ENCODE measurements at places on chromosomes 16 and 17.

- no peak for DNase-seq
These were observed 86.5 kb downstream of the MAP2K6 start for GRCh38 chr17:69500911-69501429.

DNA sequence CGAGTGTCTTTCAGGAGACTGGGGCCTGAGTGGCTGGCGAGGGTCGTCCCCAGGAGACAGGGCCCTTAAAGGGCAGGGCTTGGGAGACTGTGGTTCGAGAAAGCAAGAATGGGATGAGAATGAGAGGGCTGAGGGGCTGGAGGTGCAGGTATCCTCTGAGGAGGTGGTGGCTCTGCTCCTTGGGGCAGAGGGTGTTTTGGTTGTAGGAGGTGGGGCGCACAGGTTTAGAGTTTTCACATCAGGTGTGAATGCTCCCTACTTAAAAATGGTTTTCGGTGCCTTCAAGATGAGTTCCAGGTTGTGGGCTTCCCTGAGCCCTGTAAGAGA lies 430 bp downstream of the BCAS3 start:
- no peak for DNase-seq

DNA sequence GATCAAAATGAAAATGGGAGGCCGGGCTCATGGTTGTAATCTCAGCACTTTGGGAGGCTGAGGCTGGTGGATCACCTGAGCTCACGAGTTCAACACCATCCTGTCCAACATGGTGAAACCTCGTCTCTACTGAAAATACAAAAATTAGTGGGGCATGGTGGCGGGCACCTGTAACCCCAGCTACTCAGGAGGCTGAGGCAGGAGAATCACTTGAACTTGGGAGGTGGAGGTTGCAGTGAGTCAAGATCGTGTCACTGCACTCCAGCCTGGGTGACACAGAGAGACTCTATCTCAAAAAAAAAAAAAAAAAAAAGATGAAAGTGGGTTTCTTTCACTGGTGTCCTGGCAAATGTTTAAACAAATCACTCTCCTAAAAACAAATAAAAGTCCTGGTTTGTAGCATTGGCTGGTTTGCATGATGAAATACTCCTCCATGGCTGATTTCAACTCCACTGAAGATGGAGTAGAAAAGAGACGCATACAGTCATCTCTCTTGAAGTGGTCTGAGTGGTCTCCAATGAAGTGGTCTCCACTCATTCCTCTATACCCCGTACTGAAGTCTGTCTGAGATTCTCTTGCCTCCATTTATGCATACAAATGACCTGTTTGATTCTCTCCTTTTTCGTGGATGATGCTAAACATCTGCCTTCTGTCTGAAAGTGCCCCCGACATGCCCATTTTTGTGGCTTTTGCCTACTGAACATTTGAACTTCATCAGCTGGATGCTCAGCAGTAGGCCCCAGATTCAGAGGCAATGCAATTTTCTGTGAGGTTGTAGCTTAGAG lies 153.0 kb upstream of the FAM20A start:
- DNase-seq = no peak

GRCh38 chr16:85341972-85342695 lies 229.9 kb upstream of the CIBAR2 start:
- DNase-seq = no peak

- DNase-seq = no peak
These were observed 25.1 kb upstream of the MMP2 start for GRCh38 chr16:55453909-55454308.

DNA sequence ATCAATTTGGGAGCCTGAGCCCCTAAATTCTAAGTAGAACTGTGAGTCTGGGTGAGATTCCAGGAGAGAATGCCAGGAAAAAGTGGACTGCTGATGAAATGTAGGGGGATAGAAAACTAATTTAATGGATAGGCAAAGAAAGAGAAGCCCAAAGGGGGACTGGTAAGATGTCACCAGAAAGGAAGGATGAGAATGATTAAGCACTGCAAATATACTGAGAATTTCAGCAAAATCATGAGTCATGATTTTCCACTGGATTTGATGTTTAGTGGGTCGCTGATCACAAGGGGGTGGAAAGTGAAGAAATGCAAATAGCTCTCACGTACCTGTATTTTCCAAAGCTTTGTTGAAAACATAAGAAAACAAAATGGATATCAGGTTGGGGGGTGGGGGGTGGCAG lies 201.8 kb downstream of the SLC39A11 start:
- no peak for DNase-seq

DNA sequence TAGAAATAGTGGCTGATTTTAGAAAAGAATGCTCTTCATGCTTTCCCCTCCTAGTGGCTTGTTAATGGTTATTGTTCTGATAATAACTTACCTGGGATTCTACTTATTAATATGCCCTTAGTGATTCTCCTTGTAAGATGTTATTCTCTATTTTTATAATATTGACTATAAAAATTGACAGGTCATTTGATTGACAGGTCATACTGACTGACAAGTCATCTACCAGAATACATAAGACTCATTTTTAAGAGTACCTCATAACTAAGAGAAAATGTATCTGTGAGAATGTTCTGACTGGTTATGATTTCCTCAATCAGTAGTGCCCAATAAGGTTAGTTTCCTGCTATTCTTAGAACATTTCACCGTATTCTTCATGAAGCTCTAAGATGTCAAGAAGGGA lies 8.6 kb upstream of the COX10 start:
- no peak for DNase-seq

GRCh38 chr17:45341533-45342158 lies 24.8 kb upstream of the MAP3K14 start:
- no peak for DNase-seq

DNA sequence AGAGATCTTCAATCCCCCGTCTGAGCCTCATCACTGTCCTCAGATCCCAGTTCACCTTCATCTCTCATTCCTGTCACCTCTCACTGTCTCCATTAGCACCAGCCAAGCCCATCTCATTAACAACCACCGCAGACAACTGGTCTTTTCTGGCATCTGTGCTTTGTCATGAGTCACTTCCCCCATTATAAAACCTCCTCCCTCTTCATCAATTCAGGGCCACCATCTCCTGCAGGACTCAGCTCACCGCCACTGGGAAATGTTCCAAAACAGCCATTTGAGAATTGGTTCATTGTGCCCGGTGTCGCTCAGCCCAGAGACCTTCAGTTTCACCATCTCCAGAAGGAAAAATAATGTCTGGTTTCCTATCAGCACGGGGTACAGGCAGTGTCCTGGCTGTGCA lies 56.9 kb upstream of the TEKT3 start:
- DNase-seq = no peak

DNA sequence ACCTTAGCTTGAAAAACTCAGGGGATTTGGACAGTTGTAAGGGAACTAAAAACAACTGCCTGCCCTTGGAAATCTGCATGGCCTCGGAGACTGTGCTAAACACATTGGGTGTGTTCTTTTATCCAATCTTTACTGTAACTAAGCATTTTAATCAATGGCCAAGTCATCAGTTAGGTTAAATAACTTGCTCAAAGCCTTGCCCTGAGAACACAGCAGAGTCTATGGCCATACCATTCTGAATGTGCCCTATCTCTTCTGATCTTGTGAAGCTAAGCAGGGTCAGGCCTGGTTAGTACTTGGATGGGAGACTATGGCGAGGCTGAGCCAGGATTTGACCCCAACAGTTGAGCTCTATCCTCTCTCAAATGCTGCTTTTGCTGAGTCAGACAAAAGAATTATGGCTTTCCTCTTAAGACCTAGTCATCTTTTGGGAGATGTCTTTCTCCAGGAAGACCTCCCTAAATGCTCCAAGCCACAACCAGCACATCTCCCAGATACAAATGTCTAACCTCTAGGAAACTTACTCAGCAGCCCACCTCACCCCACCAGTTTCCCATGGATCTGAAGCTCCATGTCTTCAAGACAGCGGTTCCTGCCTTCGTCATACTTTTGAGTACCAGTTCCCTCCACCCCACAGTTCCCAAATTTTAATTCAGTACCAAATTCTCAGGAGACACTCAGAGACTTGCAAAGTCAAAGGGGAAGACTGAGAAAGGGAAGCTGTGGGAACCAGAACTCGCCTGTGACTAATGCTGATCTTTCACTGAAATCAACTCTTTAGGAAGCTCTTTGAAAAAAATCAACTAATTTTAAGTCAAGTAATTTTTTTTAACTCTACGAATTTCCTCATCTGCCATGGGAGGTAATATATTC lies 336.1 kb downstream of the MAF start:
- DNase-seq = no peak
